ENCODE measurements at places on chromosomes 4 and X. TPM values are rescaled to one million over a fixed set of nuclear protein-coding genes. Genes with fewer than 3 reads are reported as not detected.

Gene NAT8L
- total RNA-seq, result 0.26 TPM

Gene MTCP1
- 16.0 TPM for total RNA-seq

Gene OTC
- total RNA-seq, result not detected

Gene SEPTIN6
- total RNA-seq, result 5.6 TPM

Gene SOX3
- not detected for total RNA-seq

Gene KIAA1210
- not detected for total RNA-seq

Gene DUSP21
- not detected for total RNA-seq

Gene ELMOD2
- 31.3 TPM for total RNA-seq

Measured in fibroblast of lung (primary cell).